DMS153 (cell line): ENCODE measurements at places on chromosomes 3 and 15.

GRCh38 chr3:76826861-76827260, 213.0 kb upstream of the ROBO2 start:
- peak; percentile 48 for DNase-seq

- DNase-seq: no peak
Measured at GRCh38 chr3:59364496-59364895, 314.7 kb upstream of the CFAP20DC start.

GRCh38 chr3:56835650-56836227, 34.0 kb upstream of the ARHGEF3 start:
- no peak for DNase-seq

- no peak for DNase-seq
Measured at GRCh38 chr3:129625072-129625874, 18.8 kb upstream of the PLXND1 start.

DNA sequence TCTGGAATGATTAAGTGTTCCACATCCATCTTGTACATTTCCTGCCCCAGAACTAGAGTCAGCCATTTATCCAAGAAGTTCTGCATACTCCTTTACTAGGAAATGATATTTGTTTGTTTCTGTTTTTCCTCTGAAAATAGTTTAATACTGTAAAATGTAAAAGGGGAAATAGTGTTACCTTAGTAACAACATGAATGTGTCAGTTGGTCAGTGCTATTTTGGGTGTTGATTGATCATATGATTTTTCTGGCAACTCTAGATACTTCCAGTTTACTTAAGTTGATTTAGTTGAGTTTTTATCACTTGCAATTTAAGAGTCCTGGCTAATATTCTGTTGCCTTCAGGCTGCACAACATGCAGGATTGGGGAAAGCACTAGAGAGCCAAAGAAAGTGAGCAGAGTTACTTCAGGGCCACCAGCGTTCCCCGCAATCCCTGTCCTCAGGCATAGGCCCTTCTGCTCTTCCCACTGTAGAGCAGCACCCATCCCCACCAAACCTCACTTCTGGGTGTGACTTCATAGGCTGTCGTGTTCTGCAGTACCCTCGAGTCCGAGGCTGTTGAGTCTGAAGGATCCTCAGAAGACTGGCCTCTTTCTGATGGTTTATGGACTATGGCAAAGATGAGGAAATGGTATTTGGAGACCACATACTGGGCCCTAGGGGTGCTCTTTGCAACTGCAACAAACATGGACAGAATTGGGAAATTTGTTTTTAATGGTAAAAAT, 69.0 kb downstream of the CHD2 start:
- DNase-seq: no peak

DNA sequence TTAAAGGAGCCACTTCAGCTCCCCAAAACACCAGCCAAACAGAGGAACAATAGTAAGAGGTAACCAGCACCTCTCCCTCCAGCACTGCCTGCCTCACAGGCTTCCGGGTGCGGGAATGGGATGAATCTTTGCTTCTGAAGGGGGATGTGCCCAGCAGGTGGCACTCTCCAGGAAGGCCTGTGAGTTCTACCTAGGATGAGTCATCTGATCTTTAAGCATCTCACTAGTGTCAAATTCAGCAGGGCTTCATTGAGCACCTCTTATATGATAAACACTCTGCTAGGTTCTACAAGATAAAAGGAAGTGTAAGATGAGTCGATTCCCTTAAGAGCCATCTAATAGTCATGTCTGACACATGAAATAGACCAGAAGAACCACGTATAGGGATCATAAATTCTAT, 237.4 kb upstream of the UMPS start:
- DNase-seq: peak; percentile 86

DNA sequence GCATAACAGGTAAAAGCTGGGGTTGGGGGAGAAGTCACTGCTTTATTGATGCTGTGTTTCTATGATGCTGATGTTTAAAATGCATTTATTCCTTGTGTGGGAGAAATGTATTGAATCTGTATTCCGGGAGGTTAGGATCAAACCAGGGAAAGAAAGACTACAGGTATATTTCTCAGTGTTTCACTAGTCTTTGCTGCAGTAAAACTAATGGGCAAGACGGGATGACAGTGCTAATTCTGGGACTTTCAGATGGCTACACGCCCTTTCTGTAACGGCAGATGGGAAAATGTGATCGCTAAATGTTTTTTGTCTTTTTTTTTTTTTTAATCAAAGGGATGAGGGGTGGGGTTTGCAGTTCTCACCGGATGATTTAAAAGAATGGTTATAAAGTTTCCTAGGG, 393 bp downstream of the CNTN6 start:
- DNase-seq: no peak

DNA sequence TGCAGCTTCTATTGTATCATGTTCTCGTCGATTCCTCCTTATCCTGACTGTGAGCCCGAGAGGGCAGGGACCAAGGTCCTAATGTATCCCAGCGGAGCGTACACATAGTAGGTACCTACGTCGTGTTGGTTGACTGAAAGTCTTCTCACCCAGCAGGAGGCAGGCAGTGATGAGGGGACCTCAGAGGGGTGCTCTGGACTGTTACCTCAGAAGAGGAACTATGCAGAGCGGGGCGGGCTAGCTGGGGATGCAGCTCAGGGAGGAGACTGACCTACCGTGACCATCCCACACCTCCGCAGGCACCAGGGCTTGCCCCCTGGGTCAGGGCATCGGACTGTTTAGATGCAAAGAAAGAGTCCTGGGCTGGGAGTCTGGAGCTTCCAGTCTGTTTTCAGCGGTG, 11.4 kb downstream of the CHAC1 start:
- DNase-seq: no peak

DNA sequence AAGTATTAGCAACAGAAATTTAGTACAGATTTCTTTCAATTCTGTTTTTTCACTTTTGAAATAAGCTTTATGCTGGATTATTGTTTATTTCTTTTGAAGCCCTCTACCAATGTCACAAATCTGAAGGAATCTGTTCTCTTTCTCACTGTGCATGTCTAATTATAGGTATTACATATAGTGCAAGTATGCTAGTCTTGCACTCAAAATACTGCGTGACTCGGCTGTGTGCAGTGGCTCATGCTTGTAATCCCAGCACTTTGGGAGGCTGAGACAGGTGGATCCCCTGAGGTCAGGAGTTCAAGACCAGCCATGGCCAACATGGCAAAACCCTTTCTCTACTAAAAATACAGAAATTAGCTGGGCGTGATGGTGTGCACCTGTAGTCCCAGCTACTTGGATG, 95.8 kb upstream of the PLAAT1 start:
- DNase-seq: no peak

DNA sequence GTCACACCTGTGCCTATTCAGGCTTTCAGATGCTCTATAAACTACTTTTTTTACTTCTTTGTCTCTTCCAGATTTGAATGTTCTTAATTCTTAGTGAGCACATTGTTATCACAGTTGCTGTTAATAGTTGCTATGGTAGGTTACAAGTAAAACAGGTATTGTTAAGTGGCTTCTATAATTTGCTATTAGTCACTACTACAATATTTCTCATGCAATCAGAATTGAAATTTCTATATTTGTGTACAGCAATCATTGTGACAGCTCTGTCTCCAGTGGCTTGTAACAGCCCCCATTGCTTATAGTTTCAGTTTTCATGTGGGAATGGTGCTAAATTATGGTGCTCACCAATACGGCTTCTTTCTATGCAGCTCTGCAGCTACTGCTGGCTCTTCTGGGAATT, 318.4 kb upstream of the GOLIM4 start:
- no peak for DNase-seq

GRCh38 chr15:78906316-78906620, 33.6 kb downstream of the MORF4L1 start:
- DNase-seq: no peak

- no peak for DNase-seq
Measured at GRCh38 chr3:77816366-77816765, 776.5 kb downstream of the ROBO2 start.

- no peak for DNase-seq
Measured at GRCh38 chr3:128324911-128325592, 141.6 kb downstream of the DNAJB8 start.

DNA sequence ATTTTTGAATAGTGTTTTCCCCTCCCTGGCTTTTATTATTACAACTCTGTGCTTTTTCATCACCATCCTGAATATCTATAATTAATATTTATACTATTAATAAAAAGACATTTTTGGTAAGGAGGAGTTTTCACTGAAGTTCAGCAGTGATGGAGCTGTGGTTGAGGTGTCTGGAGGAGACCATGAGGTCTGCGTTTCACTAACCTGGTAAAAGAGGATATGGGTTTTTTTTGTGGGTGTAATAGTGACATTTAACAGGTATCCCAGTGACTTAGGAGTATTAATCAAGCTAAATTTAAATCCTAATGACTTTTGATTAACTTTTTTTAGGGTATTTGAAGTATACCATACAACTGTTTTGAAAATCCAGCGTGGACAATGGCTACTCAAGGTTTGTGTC, 24.4 kb downstream of the CTNNB1 start:
- DNase-seq: no peak

DNA sequence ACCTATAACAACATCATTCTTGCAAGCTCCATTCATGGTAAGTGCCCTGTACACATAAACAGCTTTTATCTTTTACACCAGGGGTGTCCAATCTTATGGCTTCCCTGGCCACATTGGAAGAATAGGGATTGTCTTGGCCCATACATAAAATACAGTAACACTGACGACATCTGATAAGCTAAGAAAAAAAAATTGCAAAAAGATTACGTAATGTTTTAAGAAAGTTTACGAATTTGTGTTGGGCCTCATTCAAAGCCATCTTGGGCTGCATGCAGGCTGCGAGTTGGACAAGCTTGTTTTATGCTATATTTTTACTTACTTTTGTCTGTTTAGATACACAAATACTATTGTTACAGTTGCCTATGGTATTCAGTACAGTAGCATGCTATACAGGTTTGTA, 31.6 kb downstream of the ZNF654 start:
- no peak for DNase-seq

GRCh38 chr3:54653456-54654195, 274.2 kb downstream of the LRTM1 start:
- DNase-seq: no peak

DNA sequence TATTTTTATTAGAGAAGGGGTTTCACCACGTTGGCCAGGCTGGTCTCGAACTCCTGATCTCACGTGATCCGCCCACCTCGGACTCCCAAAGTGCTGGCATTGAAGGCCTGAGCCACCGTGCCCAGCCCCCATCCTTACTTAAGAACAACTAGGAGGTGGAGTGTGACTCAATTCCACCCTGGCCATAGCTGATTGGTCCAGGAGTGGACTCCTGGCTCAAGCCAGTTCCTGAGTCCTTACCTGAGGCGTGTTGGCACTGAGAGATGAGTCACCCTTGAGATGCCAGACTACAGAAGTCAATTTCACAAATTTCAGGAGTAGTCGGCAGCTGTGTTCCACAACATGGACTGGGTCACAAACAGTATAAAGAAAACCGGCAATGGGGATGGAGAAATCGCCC, 124.2 kb downstream of the SHQ1 start:
- no peak for DNase-seq

GRCh38 chr3:154304116-154304786, 20.0 kb downstream of the DHX36 start:
- DNase-seq: no peak

GRCh38 chr3:39146611-39147591, 6.5 kb downstream of the CSRNP1 start:
- no peak for DNase-seq

DNA sequence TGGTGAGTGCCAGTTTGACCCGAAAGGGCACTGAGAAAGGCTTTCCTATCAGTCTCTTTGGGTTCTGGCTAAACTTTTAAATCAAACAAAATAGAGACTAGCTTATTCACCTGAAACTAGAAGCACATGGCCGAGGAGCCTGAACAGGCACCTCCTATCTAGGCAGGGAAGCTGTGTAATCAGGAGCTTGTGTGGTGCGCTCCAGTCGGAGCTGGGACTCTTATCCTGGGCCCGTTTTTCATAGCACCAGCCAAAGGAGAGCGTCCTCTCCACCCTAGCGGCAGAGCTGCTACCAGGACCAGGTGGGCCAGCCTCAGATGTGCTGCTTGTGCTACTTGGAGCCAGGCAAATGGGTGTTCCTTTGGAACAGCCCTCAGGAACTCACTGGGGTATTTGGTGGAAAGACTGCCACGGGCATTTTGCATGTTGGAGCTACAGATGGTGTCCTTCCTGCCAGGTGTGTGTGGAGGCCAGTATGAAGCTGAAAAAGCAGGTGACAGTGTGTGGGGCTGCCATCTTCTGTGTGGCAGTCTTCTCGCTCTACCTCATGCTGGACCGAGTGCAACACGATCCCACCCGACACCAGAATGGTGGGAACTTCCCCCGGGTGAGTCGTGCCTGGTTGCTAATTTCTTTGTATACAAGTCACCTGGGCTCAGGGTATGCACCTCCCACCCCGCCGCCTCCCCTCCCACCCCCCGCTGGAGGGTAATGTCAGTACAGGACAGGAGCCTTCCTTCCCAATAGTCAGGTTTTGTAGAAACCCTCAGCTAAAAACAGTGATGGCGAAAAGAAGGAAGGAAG, 833 bp downstream of the MAN2A2 start:
- no peak for DNase-seq

GRCh38 chr15:100175406-100176114, 166.2 kb downstream of the ADAMTS17 start:
- no peak for DNase-seq

DNA sequence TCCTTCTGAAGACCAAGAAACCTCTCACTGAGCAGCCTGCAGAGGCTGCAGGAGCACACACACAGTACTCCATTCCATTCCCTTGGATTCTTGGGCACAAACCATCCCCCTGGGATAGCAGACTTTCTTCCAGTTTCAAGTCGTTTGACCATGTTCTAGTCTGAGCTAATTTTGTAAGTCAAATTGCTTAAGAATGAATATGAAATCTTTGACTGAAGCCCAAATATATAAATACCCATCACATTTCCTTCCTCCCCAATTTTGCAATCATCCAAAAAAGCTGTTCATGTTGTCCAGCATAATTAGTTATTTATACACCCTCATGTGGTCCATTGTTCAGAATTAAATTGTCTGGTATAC, 231.2 kb upstream of the TPRG1 start:
- DNase-seq: no peak

- DNase-seq: no peak
Measured at GRCh38 chr15:67101911-67102598, 36.7 kb downstream of the SMAD3 start.

GRCh38 chr15:63243101-63243500, 34.3 kb upstream of the APH1B start:
- DNase-seq: no peak

- DNase-seq: no peak
Measured at GRCh38 chr15:69668963-69669362, 216.3 kb downstream of the RPLP1 start.

- DNase-seq: no peak
Measured at GRCh38 chr3:8497582-8497981, 4.0 kb upstream of the LMCD1 start.

- no peak for DNase-seq
Measured at GRCh38 chr15:35495080-35495479, 50.9 kb downstream of the DPH6 start.
